CD4-positive, alpha-beta T cell treated with Interleukin-6 at 100 ng/mL for 8 hours (primary cell): ENCODE measurements at places on chromosomes 5 and 9.

DNA sequence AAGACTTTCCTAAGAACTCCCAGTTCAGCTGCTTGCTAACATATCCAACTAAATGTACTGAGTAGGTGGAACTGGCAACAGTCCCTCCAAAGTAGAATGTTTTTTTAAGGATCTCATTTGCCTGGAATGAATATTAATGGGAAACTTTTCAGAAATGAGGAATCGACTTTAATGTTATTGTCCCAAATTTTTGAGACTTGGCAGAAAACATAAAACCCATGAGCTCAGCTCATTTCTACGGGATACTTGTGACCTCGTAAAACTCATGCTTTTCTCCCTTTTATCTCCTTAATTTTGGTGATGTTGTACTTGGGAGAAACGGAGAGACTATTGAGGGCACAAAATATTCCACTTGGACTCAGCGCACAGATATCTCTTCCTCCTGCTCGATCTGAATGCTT is 296.8 kb downstream of the EBF1 start:
- no peak for DNase-seq

DNA sequence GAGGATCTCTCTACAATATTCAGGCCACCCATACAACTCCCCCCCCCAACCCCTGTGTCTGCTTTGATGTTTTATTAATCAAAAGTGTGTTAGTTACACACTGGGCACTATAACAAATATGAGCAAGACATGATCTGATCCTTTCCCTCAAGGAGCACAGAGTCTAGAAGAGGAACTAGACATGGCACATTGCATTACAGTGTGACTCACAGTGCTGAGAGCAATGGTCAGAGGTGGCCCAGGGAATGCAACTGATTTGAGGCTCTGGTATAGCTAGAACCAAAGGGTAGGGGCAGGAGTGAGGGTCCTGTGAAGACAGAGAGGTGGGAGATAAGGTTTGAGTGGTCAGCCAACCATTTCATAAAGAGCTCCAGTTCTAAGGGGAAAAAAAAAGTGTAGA is 539.2 kb downstream of the ACTL7B start:
- no peak for DNase-seq

DNA sequence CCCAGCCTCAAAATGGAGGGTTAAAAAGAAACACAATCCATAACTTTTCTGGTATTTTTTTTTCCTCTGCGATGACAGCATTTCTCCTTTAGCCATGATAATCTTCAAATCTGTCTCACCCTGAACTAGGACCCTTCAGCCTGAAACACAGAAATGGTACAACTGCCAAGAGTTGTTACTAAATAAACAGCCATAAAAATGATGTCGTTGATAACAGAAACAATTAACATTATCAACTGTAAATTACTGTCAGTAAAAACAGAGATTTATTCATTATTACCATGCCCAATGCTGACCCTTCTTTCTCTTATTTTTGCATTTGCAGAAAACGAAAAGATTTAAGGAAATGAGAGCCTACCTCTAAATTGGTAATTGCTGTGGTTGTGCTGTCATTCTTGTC is 19.4 kb upstream of the MIER3 start:
- DNase-seq = no peak

DNA sequence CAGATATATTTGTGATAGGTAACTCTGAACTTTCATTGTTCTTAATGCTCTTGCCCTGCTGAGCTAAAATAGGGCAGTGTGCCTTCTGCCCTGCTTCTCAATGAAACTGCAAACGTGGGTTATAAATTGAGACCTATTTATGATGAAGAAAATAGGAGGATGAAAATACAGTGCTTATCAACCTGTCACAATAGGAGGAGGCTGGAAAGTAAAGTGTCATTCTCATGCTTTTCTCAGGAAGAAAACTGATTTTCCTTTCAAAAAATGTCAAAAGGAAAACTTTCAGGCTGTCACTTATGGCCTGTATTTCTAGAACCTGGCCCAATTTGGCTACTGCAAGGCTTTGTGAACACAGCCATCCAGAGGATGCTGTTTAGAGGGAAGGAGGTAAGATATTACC is 130.3 kb upstream of the TUSC1 start:
- no peak for DNase-seq

DNA sequence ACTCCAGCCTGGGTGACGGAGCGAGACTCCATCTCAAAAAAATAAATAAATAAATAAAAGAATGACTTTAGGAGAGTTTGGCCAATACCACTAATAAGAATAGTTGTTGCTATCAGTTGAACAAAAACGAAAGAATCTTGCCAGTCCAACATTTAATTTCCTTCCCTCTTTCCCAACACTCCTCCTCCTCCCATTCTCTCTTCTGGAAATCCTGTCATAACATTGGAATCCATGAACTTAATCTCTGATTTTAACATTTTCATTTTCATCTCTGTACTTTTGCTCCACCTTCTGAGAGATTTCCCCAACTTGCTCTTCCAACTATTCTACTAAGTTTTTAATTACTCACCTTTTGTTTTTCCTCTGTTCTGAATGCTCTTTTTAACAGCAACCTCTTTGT is 42.8 kb upstream of the CDK20 start:
- no peak for DNase-seq

DNA sequence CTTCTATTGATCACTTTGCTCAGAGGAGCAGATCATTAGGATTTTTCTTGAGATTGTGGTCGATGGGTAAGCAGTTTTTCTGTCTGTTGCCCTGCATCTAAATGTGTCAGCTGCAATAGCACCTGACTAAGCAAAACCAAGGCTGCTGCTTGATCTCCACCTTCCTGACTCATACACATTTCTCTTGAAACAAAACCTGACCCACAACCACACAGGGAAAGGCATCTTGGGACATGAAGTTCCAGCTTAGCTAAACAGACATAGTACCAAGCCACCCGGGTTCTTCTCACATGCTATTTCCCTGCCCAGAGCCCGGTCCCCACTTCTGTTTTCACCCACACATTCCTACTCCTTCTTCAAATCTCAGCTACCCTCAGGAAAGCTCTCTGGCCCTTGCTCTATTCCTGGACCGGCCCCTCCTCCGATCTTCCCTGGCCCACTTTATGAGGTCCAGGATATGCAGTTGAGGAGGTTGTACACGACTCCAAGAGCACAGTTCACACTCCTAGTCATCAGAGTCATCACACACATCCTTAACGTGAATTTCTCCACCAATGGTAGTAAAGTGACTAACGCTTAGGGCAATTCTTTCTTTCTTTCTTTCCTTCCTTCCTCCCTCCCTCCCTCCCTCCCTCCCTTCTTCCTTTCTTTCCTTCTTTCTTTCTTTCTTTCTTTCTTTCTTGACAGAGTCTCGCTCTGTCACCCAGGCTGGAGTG is 16.0 kb upstream of the ZBTB43 start:
- DNase-seq = no peak

GRCh38 chr5:126938466-126938865 is 91.9 kb downstream of the MARCHF3 start:
- no peak for DNase-seq

- no peak for DNase-seq
These were observed 920 bp downstream of the PMPCA start for GRCh38 chr9:136411378-136411777.

GRCh38 chr9:109781541-109782197 is 1.7 kb downstream of the PALM2AKAP2 start:
- no peak for DNase-seq

DNA sequence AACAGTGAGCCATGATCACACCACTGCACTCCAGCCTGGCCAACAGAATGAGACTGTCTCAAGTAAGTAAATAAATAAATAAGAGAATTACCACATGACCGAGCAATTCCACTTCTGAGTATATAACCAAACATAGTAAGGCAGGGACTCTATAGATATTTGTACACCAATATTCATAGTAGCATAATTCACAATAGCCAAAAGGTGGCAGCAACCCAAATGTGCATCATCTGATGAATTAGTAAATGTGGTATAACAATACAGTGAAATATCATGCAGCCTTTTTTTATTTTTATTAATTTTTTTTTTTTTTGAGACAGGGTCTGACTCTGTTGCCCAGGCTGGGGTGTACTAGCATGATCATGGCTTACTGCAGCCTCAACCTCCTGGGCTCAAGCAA is 33.1 kb downstream of the ALDH7A1 start:
- no peak for DNase-seq

DNA sequence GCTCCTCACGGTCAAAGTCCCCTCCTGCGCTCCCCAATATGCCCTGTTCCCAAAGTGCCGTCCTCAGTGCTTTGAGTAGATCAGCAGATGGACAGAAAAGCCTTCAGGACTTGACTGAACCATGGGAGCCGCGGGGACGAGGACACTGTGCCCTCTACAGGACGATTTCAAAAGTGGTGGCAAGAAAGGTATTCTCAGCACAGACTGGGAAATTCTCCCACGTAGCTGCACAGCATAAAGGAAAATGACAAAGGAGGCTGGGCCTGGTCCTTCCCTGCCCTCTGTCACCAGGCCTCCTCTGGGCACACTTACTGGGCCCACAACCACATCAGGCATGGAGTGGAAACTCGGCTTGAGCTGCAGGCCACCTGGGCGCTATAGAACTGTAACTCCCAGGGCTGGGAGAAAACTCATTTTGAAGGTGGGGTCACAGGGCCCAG is 16.7 kb upstream of the MTMR12 start:
- DNase-seq = peak; percentile 48

GRCh38 chr9:80957801-80958200 is 731.5 kb downstream of the TLE1 start:
- no peak for DNase-seq

- no peak for DNase-seq
These were observed 159.9 kb downstream of the FANCC start for GRCh38 chr9:95157481-95158151.
